Stimulated activated CD4-positive, alpha-beta T cell treated with anti-CD3 and anti-CD28 coated beads, Interleukin-15, amount 100 ng/mL, for 1 hour (primary cell): ENCODE measurements at places on chromosomes 7 and 10.

- no peak for DNase-seq
Measured at GRCh38 chr7:27808626-27809025, 68.7 kb downstream of the TAX1BP1 start.

DNA sequence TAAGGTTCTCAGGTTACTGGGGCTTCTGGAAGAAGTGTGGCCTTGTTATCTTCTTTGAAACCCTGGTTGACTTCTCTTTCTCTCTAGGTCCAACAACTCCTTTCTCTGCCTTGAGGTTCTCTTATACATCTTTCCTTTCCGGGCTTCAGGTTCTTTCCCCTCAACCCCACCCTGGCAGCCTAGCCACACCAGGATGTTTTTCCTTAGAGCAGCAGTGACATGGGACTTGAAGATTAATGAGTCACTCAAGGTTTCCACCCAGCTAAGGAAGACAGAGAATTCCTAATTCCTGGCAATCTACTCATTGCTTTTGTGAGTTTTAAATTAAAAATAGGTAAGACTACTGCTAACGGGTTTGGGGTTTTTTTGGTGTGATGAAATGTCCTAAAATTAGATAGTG is 121.8 kb upstream of the HPS1 start:
- DNase-seq = no peak

DNA sequence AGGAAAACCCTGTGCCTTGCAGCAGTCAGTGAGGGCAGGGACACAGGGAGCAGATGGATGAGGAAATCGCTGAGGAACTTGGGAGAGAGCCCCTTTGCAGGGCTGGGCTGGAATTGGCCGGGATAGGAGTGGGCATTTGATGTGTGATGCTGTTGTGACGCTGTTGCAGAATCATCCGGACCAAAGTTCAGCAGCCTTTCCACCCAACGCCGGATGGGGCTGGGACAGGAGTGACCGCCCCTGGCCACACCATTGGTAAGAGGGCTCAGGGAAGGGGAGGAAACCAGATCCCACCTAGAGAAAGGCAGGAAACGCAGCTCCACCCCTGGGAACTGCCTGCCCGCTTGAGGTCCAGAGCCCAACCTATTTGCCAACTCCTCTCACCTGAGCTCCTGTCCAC is 33.9 kb downstream of the PAX2 start:
- DNase-seq = no peak

DNA sequence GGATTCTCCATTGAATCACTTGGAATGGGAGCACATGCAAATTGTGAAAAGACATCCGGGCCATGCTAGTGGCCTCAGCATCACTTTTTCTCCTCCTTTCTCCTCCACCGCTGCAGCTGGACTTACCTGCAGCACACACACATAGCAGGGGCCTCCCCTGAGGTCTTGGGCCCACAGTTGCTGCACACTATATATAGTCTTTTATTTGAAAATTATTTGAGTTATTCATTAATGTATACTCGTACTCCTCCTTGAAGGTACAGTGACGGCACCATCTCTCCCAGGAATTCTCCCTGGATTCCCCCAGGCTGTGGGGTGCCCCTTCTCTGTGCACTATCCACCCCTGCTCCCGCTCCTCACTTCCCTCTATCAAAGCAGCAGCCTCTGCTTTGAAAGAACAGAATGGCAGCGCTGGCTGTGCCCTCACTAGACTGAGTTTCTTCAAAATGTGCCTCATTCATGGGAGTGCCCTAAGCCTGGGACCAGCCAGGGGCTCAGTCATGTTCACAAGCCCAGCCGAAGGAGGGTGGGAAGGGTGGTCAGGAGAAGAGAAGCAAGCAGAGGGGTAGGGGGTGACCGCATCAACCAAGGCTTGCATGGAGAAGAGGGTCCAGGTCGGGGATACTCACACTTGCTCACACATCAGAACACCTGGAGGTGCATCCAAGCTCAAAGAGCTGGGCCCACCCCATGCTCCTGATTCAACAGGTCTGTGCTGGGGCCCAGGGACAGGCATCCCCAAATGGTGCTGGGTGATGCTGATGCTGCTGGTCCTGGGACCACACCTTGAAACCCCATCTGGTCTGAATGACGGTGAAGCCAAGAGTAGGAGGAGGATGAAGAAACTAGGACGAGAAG is 156.2 kb upstream of the ZMIZ1 start:
- DNase-seq = no peak

DNA sequence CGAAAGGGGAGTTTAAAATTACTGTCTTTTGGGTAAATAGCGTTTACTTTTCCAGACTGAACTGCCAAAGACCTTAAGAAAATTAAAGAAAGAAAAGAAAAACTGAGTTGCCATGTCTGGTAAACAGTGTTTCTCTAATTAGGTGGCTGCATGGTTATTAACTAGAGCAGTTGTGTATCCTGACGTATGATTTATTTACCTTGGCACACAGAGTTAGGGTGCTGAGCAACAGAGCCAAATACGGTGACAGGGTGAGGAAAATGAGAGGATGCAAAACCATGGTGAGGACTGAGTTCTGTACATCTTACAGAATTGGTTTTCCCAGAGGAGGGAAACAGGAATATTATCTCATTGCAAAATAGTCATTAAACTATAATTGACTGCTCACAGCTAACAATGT is 546.4 kb upstream of the FZD8 start:
- no peak for DNase-seq

- no peak for DNase-seq
Measured at GRCh38 chr7:122064971-122065370, 79.1 kb downstream of the AASS start.

DNA sequence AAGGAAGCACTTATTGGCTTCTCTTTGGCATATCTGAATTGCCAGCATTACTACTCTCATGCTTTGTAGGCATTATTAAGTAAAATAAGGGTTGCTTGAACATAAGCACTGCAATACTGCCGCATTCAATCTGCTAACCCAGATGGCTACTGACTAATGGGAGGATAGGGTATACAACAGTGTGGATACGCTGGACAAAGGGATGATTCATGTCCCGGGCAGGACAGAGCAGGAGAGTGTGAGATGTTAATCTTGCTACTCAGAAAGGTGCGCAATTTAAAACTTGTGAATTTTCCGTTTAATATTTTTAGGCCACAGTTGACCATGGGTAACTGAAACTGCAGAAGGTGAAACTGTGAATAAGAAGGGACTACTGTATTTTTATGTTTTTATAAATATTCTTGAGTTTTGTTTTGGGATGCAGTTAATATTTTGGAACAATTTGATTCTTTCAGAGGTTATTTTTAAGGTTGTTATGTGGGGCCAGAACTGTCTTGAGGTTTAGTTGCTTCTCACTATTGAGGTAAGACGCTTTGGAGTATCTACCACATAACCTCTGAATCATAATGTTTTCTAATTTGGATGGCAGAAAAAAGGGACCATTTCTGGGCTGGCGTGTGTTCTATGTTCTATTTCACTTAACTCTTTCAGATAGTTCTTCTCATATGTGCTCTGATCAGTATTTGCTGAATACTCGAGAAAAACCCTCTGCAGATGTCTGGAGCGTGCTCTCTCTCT is 75.7 kb upstream of the SYPL1 start:
- no peak for DNase-seq

DNA sequence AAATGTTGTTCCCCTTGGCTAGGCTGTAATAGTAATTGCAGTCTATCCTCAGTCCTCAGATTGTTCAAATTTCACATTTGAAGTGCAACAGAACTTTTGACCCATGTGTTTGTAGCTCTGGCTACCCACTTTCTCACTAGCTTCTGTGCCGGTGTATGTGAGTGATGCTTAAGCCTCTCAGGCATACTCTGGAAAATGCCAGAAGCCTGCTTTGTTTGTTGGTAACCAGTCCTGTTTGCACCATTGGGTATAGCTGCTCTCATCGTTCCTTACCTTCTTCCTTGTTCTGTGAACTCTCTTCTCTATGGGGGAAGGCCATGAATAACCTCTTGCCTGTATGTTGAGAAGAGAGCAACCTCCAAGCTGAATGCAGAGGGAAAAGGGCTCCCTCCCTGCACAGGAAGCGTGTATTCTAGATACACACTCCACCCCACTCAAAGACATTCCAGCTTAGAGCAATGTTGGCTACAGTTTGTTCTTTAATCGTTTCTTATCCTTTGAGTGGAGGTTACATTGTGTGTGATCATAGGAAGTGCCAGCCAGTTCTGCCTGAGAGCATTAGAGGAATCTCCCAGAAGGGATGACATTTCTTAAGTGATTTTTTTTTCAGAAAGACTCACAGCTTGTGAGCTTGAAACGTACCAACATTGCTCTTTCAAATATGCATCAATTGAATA is 40.5 kb downstream of the C1QL3 start:
- no peak for DNase-seq

DNA sequence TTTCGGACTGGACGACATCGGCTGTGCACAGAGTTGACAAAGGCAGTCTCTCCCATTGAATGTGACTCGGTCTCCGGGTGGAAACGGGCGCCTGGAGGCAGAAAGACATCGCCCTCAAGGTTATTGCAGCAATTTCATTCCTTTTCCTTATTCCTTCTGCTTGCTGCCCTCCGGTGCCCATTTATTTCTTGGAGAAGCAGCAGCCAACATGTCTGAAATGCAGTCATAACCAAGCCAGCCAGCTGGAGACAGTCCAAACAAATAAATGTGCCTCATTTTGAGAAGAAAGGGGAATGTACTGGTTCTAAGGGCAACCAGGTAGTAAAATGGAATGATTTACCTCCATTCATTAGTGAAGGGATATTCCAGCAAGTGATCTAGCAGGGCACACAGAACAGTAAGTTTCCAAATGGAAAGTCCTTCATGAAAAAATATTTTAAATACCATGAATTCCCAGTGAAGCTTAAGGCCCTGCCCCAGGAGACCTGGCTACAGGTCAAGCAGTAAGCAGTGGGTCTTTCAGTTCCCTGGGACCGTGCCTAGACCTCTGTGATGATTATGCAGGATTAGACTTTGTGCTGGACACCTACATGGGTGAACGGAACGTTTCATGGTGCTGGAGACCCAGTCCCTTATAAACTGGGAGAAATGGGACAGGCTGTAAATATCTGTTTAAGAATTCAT is 86.6 kb downstream of the ABLIM1 start:
- DNase-seq = no peak

- DNase-seq = no peak
Measured at GRCh38 chr7:138668229-138668596, 32.9 kb downstream of the SVOPL start.

DNA sequence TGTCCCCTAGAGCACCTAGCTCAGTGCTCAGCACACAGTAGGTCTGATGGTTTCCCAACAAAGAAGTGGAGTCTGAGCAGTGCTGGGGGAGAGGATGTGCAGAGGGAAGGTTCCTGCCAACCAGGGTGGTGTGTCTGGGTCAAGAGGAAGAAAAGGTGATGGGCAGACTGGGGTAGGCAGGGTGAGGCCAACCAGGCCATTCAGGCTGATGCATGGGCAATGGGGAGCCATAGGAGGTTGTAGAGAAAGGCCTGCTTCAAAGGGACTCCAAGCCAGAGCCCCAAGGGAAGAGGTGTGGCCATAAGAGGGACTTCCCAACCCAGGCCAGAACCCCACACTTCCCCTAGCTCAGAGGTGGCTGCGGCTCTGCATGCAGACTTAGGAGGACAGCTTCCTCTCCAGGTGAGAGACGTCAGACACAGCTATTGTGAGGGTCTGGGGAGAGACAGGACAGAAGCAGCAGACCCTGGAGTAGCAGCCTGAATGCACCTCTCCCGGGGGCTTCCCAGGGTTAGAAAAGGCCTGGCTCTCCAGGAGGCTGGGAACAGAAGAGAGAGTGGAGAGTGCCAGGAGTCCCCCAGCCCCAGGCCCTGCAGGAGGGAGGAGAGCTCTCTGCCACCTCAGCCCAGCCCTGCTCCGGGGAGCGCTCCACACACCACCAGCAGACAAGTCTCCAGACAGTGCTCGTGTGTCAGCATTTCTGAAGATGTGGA is 87.4 kb upstream of the ZMIZ1 start:
- DNase-seq = no peak

- DNase-seq = no peak
Measured at GRCh38 chr10:128059982-128060293, 66.3 kb downstream of the MKI67 start.

DNA sequence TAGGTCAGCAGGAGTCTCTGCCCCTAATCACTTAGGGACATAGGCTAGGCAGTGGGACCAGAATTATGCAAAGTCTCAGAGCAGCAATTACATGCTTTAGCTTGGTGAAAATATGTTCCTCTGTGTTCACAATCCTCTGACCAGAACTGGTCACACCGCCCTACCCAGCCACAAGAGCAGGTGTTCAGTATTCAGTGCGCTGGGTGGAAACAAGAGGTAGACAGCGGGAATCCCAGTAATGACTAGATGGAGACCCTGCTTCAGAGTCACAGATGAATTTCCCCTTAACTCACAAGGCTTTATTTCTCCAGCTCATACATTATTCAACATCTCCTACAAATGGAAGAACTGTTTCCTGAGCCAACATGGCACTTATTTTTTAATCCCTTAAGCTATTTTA is 763.7 kb upstream of the POM121L12 start:
- no peak for DNase-seq

GRCh38 chr7:923108-924041 is 31.1 kb downstream of the ADAP1 start:
- peak; percentile 76 for DNase-seq

DNA sequence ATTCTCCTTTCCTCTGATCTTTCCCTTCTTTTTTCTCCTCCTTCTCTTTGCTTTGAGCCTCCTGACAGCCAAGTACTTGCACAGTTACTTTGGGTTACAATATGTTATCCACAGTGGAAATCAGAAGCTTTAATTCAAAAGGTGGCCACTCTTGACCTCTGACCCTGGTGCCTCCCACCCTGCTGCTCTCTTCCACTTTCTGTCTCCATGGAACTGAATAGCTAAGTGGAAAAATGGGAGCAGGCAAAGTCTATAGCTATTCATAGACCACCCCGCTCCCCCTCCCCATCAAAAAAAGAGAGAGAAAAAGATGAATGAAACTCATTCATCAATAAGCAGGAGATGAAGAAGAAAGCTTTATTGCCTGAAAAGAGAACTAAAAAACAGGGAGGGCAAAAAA is 39.4 kb downstream of the PTN start:
- no peak for DNase-seq

DNA sequence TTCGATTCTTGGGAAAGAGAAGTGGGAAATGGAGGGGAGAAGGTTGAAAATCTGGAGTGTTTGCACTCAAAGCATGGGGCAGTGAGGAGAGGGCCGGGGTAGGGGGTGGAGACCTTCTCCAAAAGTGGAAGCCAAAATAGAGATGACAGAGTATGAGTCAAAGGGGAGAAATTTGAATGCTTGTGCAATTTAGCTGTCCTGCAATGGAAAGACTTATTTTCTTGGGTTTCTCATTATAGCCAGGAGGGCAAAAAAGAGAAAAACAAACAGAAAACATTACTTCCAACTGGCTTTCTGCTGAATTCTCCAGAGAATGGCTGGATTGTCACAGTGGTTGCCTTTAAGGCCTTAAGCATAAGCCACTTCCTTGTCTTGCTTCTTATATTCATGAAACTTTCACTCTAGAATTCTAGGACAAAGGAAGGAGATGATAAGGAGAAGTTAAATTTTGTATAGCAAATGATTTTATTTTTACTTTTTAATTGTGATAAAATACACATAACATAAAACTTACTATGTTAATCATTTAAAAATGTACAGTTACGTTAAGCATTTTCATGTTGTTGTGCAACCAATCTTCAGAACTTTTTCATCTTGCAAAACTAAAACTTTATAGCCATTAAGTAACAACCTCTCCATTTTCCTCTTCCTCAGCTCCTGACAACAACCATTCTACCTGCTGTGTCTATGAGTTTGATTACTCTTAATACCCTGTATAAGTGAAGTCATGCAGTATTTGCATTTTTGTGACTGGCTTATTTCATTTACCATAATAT is 100.2 kb downstream of the GPR85 start:
- no peak for DNase-seq

- DNase-seq = no peak
Measured at GRCh38 chr7:23529262-23529859, 2.4 kb downstream of the TRA2A start.
